ENCODE measurements at places on chromosomes 11 and 22.

- DNase-seq: no peak
Measured at GRCh38 chr22:42365111-42365865, 66.9 kb downstream of the NFAM1 start.

DNA sequence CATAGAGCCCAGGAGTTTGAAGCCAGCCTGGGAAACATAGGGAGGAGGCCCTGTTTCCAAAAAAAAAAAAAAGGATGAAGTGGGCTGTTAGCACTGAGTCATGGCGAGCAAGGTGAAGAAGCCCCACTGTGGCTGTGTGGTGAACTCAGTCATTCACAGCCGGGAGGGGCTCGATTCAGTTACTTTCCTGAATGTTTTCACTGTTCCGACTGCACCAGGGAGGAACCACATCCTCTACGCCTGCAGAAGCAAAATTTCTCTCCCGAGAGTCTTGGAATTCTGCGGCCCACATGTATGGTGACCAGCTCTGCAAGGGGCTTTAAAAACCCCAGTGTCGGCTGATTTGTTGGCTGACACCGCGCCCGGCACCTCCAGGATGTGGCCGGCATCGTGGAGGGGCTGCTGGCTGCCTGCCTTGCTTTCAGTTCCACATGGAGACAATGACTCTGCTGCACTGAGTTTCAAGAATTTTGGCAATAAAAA, 27.8 kb upstream of the GRAMD4 start:
- peak; percentile 48 for DNase-seq

DNA sequence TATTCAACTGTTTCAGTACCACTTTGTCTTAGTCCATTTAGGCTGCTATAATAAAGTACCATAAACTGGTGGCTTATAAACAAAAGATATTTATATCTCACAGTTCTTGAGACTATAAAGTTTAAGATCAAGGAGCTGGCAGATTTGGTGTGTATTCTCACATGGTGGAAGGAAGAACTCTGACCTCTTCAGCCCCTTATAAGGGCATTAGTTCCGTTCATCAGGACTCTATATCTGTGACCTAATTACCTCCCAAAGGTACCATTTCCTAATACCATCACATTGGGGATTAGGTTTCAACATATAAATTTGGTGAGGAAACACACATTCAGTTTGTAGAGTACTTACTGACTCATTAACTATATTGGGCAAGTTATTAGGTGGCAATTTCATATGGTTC, 10.7 kb upstream of the ARL14EP start:
- no peak for DNase-seq

- no peak for DNase-seq
Measured at GRCh38 chr22:44497218-44497904, 672 bp downstream of the RTL6 start.

- no peak for DNase-seq
Measured at GRCh38 chr11:10023212-10023611, 270.8 kb downstream of the SBF2 start.

GRCh38 chr22:44971651-44972362, 38.0 kb downstream of the PHF21B start:
- no peak for DNase-seq

DNA sequence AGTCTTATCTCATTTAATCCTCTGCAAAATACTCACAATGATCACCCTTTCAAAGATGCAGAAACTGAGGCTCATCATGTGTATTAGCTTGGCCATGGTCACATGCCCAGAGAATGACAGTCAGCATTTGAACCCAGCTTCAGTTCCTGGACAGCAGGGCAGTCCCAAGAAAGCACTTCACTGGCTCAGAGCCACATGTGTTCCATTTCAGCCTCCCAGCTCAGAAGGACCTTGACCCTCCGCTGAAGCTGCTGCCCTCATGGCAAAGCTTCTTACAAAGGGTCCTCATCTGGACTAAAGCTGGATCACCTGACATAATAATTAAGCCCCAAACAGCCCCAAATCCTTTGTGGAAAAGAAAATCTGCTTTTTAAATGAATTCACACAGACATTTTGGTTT, 37.0 kb downstream of the TENM4 start:
- no peak for DNase-seq

GRCh38 chr22:50101870-50102565, 12.2 kb downstream of the MOV10L1 start:
- no peak for DNase-seq

DNA sequence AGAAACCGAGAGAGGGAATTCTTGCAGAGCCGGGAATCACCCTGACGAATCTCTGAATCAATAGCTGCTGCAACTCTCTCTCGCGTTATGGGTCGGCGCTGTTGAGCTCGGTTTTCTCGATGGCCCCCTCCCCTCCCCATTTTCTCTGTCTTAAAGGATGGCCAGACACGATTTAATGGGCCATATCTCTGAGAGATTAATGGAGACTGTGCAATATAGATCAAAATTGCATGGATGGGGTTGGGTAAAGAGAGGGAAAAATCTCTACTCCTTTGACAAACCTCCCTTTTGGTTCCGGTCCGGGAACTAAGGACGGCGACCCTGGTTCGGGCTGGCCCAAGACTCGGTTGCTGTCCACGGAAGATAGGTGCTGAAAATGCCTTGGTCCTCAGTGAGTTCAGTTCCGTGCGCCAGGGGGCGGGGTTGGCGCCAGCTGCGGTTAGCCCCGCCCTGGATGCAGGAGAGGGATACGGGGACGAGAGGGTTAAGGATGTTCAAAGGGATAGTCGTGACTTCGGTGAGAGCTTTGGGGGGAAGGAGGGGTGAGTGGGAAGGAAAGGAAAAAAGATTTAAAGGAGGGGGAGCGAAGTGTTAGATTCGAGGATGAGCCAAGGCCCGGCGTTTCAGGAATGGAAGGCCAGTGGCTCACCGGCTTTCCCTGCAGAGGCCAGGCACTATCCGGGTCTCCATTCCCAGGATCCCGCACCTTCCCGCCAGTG, 103.6 kb upstream of the HSD17B12 start:
- DNase-seq: no peak

GRCh38 chr11:2428322-2428795, 16.0 kb downstream of the TRPM5 start:
- peak; percentile 78 for DNase-seq

GRCh38 chr22:19674129-19674928, 40.0 kb upstream of the SEPTIN5 start:
- no peak for DNase-seq

DNA sequence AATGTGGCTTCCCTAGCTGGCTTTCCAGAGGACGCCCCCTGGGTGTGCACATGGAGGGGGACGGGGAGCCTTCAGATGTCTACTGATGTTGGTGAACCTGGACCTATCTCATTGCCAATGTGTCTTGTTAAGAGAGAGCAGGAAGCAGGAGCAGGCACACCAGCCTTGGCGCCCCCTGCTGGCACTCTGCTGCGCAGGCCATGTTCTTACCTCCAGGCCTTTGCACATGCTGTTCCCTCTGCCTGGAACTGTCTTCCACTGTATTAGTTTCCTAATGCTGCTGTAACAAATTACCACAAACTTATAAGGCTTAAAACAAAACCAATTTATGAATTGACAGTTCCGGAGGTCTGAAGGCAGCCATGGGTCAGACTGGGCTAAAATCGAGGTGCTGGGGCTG, 23.6 kb upstream of the MN1 start:
- DNase-seq: no peak

- DNase-seq: no peak
Measured at GRCh38 chr11:129259931-129260348, 67.8 kb upstream of the ARHGAP32 start.

GRCh38 chr22:37403267-37403960, 23.9 kb downstream of the ELFN2 start:
- DNase-seq: no peak

GRCh38 chr11:100791103-100791502, 104.0 kb downstream of the ARHGAP42 start:
- DNase-seq: no peak

DNA sequence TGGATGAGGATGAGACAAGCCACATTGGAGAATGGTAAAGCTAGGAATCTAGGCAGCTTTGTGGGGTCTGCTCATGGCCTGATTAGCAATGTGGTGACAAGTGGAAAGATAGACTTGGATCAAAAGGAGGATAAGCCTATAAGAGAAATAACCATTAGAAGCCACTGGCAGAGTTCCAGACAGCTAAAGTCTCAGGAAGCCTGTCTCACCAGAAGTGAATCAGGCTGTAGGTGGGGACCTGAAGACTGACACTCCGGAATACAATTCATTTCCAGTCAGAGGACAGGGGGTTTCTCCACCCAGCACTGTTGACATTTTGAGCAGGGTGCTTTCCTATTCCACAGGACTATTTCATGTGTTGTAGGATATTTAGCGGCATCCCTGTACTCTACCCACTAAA, 129.7 kb downstream of the ARHGAP42 start:
- DNase-seq: no peak

DNA sequence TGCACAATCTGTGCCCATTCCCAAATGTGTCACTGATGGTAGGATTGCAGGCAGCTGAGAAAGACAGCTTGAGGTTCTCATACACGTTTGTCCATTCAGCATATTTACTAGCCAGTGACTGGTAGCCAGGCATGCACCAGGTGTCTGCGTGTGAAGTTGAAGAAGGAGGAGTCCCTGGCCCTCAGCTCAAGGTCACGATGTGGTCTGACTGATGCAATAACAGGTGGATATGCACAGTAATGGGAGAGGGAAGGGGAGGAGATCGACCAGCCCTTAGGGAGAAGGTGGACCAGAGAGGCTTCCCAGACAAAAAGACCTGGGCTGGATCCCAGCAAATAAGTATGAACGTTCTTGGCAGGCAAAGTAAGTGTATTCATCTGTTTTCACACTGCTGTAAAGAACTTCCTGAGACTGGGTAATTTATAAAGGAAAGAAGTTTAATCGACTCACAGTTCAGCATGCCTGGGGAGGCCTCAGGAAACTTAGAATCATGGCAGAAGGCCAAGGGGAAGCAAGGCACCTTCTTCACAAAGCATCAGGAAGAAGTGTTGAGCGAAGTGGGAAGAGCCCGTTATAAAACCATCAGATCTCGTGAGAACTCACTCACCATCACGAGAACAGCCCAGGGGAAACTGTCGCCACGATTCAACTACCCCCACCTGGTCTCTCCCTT, 96.0 kb downstream of the MN1 start:
- no peak for DNase-seq

DNA sequence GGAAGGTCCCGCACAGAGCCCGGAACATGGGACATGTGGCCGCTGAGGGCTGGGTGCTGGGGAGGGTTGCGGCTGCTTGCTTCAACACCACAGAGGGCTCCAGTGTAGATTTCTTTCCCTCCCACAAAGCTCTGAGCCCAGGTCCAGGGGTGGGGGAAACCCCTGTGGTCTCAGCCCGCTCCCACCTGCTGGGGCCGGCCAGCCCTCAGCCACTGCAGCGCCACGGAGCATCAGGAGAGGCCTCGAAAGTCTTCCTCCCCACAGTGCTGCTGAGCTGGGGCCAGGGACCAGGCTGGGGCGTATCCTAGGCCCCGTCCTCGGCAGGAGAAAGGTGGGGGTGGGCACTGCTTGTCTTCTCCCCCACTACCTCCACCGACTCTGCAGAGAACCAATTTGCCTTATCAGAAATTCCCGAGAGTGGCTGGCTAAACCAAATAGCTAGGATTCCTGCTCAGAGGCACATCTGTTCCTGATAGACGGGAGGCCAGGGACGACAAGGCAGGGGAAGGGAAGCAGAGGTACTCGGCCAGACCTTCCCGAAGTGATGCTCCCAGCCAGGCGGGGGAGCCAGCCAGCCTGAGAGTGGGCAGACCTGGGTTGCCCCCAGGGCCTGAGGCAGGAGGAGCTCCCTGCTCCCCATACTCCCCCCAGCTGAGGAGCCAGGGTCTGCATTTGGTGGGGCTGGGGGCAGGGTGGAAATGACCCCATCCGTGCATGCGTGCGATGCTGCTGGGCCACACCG, 18.7 kb downstream of the IGF2 start:
- no peak for DNase-seq

All from CD4-positive, alpha-beta T cell treated with Interferon gamma for 1 hour (primary cell).